ENCODE measurements at places on chromosomes 11 and 22. TPM values are rescaled to one million over a fixed set of nuclear protein-coding genes. Genes with fewer than 3 reads are reported as not detected.

Gene SMTN
- 171 TPM for total RNA-seq

Gene TEX54
- total RNA-seq = not detected

Gene CHCHD10
- total RNA-seq = 10.9 TPM

Gene NR1H3
- total RNA-seq = 15.7 TPM

Gene HOATZ
- not detected for total RNA-seq

Gene HTR3B
- total RNA-seq = not detected

Gene APOBEC3C
- total RNA-seq = 22.6 TPM

Gene OR5A1
- total RNA-seq = not detected

Gene SLC37A2
- 0.98 TPM for total RNA-seq

Gene MRGPRE
- not detected for total RNA-seq

Gene TRIM49
- not detected for total RNA-seq

Gene CNGA4
- under 0.01 TPM for total RNA-seq

Gene ADAMTS15
- total RNA-seq = 43.0 TPM

Gene FERMT3
- 2.1 TPM for total RNA-seq

Gene SEC14L6
- total RNA-seq = 8.1 TPM
